GM06990 (cell line): ENCODE measurements at places on chromosomes 3 and 15.

DNA sequence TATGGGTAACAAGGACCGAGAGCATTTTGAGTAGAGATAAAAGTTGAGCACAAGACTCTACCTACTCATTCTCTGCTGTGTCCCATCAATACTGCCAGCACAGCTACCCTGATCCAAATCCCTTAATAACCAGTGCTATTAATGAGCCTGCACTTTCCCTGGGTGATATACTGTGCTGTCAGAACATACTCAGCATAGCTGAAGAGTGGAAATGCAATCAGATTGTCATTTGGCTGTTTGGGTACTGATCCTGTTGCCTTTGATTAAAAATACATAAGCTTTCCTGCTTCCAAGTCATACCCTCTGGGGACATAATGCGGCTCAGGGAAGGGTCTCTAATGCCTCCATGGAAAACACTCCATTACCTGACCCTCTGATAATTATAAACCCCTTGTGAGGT lies 917.5 kb downstream of the SQOR start:
- DNase-seq: no peak

GRCh38 chr3:127277561-127277960 lies 10.3 kb downstream of the PRR20G start:
- no peak for DNase-seq

DNA sequence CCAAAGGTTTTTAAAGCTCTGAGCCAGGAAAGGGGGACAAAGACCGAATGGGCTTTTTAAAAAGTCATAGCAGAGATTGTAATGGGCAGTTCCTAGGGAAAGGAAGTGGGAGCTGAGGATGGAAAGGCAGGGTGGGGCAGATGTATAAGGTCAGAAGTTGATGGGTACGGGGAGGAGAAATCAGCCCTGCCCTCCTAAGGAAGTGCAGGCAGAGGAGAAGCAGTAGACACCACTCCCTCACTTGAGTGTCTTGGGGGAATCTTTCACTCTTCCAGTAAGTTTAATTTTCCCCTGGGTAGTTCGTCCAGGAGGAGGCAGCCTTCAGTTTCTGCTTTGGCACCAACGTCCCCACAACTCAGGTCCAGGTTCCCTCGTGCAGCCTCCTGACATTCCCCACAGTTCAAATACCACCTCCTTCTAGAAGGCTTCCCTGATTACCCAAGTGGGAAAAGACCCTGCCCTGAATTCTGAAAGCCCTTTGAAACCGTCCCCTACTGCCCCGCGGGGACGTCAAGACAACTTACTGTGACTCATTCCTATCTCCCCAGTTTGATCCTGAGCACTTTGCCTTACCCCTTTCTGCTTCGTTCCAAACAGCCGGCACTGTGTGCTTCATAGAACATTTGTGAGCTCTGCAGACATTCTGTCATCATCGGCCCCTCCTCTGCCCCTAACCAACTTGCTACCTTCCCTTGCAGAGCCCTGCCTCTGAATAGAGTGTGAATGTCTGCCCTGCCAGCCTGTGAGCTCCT lies 14.3 kb upstream of the SRP14 start:
- no peak for DNase-seq

- DNase-seq: no peak
Observed at GRCh38 chr3:47270526-47270925, 12.1 kb downstream of the KIF9 start.
